ENCODE measurements at places on chromosomes 1 and 21.

DNA sequence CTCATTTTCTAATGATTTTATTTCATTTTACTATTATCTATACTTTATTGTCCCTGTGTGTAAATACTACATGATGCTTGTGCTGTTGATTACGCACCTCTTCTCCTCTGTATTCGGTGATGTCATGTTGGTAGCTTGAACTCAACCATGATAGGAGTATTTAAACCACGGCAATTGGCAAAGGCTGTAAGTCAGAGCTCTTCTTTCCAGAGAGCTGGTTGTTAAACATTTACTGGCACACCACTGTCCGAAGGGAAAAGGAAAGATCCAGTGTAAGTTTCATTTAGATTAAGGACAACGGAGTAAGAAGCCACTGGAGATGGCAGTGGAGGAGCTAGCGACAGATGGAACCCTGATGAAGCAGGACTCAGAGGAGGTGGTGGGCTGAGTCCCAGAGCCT, 93.4 kb upstream of the KCNE2 start:
- peaks cover 4% of the 10 kb centered on the region for H3K36me3 ChIP-seq
- H3K27ac ChIP-seq, result no peak overlapping the region
- H3K4me1 ChIP-seq, result no peaks in the 10 kb centered on the region

DNA sequence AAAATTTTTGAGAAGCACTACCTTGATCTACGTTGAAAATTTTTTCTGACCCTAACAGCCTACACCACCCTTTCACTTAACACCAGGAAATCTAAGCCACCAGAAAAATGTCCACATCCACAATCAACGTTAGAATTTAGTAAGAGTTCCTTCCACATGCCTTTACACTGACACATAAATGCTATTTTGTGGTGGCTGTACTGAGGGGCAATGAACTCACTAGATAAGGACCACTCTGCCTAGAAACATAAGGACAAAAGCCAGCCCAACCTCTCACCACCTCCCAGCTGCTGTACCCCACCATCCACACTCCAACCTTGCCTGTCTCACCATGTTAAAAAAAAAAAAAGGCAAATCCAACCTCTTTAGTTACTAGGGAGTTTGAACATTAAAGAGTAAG, 29.8 kb downstream of the PARP1 start:
- H3K4me3 ChIP-seq, result no peak overlapping the region
- no peaks in the 10 kb centered on the region for H3K4me1 ChIP-seq
- peaks cover 72% of the 10 kb centered on the region for H3K36me3 ChIP-seq
- H3K27ac ChIP-seq, result no peak overlapping the region
- no peak for DNase-seq

- no peak overlapping the region for H3K4me3 ChIP-seq
- no peak for DNase-seq
- peaks cover 3% of the 10 kb centered on the region for H3K36me3 ChIP-seq
- H3K27ac ChIP-seq, result no peak overlapping the region
- no peaks in the 10 kb centered on the region for H3K4me1 ChIP-seq
- H3K27me3 ChIP-seq, result no peaks in the 10 kb centered on the region
Observed at GRCh38 chr1:186834399-186834958, 5.7 kb downstream of the PLA2G4A start.

DNA sequence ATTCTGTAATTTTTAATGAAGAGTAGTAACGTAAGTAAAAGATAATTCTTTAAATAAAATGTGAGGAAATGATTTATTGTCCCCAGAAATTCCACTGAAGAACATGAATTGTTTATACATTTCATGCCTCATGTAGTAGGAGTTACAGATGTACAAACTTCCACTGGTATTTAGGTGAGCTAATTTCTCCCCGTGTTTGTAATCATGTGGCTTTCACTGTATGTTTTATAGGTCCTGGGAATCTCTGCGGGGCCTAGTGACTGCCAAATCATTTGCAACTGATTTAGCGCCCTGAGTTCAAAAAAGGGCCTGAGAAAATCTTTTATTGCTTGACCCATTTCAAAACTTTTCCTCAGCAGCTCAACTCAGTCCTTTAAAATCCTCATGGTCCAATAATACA, 30.5 kb upstream of the FASLG start:
- H3K4me1 ChIP-seq, result peaks cover 16% of the 10 kb centered on the region
- H3K27me3 ChIP-seq, result no peaks in the 10 kb centered on the region
- no peaks in the 10 kb centered on the region for H3K36me3 ChIP-seq
- H3K27ac ChIP-seq, result no peak overlapping the region

DNA sequence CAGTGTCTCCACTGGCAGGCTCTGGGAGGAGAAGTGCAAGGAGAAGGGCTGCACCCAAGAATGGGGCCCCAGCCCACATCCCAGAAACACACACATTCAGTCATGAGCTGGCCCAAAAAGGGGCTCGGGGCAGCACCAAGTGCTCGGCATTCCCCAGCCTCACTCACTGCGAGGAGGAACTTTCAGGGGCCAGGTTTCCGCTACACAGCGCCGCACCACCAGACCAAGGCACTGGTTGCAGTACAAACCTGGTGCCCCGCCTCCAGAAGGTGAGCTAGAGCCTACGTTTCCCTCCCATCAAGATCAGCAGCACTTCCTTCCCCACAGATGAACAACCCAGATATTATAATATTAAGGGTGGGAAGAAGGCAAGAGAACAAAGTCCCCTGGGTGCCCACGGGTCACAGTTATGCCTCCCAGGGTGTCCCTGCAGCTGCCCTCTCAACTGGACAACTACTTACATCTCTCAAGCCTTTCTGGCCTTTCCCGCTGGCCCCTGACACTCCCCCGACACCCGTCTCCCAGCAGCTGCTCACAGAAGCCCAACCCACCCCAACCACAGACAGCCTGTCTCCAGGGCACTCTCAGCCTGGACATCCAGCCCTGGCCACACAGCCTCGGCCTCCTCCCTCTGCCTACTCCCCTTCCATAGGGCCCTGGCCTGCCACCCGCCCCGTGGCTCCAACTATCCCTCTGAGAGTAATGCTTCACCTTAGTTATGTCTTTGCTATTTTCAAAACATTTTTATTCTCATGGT, 3.8 kb downstream of the PBXIP1 start:
- peaks cover 77% of the 10 kb centered on the region for H3K36me3 ChIP-seq
- H3K4me3 ChIP-seq, result peak overlapping the region; percentile 97
- peaks cover 70% of the 10 kb centered on the region for H3K4me1 ChIP-seq
- H3K27ac ChIP-seq, result peak overlapping the region; percentile 98

DNA sequence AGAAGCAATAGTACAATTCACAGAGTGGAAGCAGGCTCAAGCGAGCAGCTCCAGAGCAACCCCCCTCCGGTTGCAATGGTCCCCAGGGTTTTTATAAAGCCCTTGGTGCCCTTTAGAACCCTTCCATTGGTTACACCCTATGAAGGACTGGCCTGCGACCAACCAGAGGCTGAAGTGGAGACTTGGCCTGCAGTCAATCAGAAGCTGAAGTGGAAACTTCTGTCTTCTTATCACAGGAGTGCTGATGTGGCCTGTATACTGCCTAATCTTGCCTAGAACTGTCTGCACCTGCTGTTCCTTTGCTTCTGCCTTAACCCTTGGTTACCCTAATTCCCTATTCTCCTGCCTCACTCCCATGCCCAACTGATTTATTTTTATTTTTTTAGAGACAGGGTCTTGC, 15.4 kb upstream of the FRRS1 start:
- H3K4me1 ChIP-seq, result peaks cover 5% of the 10 kb centered on the region
- DNase-seq, result no peak
- H3K27ac ChIP-seq, result no peak overlapping the region

DNA sequence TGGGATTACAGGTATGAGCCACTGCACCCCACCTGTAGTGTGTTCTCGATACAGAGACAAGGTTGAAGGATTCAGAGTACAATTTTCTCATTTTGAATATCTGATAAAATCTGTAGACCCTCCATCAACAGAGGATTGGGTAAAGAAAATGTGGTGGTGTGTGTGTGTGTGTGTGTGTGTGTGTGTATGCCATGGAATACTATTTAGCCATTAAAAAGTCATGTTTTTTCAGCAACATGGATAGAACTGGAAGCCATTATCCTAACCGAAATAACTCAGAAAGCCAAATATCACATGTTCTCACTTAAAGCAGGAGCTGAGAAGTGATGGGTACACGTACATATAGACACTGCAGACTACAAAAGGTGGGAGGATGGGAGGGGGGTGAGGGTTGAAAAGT, 57.9 kb downstream of the TRAF5 start:
- no peak overlapping the region for H3K4me3 ChIP-seq
- H3K36me3 ChIP-seq, result peaks cover 10% of the 10 kb centered on the region
- H3K27me3 ChIP-seq, result no peaks in the 10 kb centered on the region
- H3K4me1 ChIP-seq, result peaks cover 13% of the 10 kb centered on the region
- no peak overlapping the region for H3K27ac ChIP-seq

GRCh38 chr1:226454349-226454748, 46.5 kb upstream of the PARP1 start:
- no peak overlapping the region for H3K27ac ChIP-seq
- no peak overlapping the region for H3K4me3 ChIP-seq
- DNase-seq, result no peak
- peaks cover 11% of the 10 kb centered on the region for H3K4me1 ChIP-seq

- no peaks in the 10 kb centered on the region for H3K27me3 ChIP-seq
- DNase-seq, result no peak
- H3K36me3 ChIP-seq, result no peaks in the 10 kb centered on the region
- H3K27ac ChIP-seq, result no peak overlapping the region
- no peak overlapping the region for H3K4me3 ChIP-seq
Observed at GRCh38 chr1:206521127-206521526, 13.8 kb downstream of the RASSF5 start.

GRCh38 chr1:16348414-16349182, 3.7 kb downstream of the FBXO42 start:
- peaks cover 8% of the 10 kb centered on the region for H3K36me3 ChIP-seq
- no peaks in the 10 kb centered on the region for H3K27me3 ChIP-seq
- DNase-seq, result no peak

GRCh38 chr1:94731891-94732290, 88.3 kb upstream of the SLC44A3 start:
- no peak overlapping the region for H3K4me3 ChIP-seq
- H3K27ac ChIP-seq, result no peak overlapping the region
- H3K4me1 ChIP-seq, result no peaks in the 10 kb centered on the region
- no peaks in the 10 kb centered on the region for H3K36me3 ChIP-seq
- DNase-seq, result no peak

DNA sequence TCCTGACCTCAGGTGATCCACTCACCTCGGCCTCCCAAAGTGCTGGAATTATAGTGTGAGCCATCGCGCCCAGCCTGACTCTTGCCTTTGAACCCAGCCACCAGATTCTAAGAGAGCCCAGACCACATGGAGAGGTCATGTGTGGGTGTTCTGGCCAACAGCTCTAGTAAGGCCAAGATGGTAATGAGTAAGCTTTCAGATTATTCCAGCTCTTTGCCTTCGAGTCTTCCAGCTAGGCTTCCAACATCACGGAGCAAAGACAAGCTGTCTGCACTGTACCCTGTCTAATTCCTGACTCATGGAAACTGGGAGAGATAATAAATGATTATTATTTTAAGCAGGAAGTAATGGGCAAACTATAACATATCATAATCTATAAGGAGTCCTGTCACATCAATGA, 14.8 kb upstream of the ZFP69B start:
- H3K4me3 ChIP-seq, result no peak overlapping the region
- no peaks in the 10 kb centered on the region for H3K27me3 ChIP-seq
- no peak overlapping the region for H3K27ac ChIP-seq
- no peak for DNase-seq
- H3K36me3 ChIP-seq, result no peaks in the 10 kb centered on the region

- H3K27me3 ChIP-seq, result peaks cover 60% of the 10 kb centered on the region
- H3K27ac ChIP-seq, result no peak overlapping the region
- H3K4me3 ChIP-seq, result no peak overlapping the region
- DNase-seq, result no peak
- H3K36me3 ChIP-seq, result no peaks in the 10 kb centered on the region
Observed at GRCh38 chr21:46023555-46023954, 42.0 kb downstream of the COL6A1 start.

DNA sequence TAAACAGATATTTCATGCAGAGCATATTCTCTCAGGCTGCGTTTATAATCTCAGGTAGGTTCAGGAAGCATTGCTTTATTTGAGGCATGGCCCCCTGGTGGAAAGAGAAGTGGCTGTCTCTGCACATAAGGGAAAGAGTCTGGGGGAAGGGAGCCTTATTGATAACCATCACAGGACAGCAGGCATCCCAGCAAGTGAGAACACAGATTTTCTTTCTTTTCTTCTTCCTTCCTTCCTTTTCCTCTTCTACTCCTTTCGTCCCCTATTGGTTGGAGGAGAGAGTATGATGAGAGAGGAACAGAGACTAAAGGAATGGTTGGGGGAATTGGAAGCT, 21.9 kb downstream of the TSNAX start:
- H3K27me3 ChIP-seq, result no peaks in the 10 kb centered on the region
- no peak for DNase-seq
- H3K36me3 ChIP-seq, result peaks cover 20% of the 10 kb centered on the region
- H3K4me1 ChIP-seq, result peaks cover 27% of the 10 kb centered on the region
- H3K4me3 ChIP-seq, result no peak overlapping the region

DNA sequence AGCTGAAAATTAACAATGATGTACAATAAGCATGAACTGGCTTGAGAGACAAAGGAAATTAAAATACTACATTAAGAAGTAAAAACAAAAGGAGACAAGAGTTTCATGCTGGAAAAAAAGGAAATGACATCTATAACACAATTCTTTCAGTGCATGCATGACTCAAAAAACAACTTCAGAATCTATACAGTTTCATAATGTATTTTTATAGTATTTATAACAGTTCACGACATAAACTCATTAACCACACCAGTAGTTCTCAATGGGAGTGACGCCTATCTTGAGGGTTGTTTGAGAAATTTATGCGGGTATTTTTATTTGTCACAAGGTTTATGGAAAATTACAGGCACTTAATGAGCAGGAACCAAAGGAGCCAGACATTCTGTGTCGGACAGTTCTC, 168.5 kb downstream of the SMYD3 start:
- peak overlapping the region; percentile 35 for H3K27ac ChIP-seq
- H3K4me1 ChIP-seq, result peaks cover 4% of the 10 kb centered on the region
- no peak overlapping the region for H3K4me3 ChIP-seq
- peaks cover 2% of the 10 kb centered on the region for H3K36me3 ChIP-seq

DNA sequence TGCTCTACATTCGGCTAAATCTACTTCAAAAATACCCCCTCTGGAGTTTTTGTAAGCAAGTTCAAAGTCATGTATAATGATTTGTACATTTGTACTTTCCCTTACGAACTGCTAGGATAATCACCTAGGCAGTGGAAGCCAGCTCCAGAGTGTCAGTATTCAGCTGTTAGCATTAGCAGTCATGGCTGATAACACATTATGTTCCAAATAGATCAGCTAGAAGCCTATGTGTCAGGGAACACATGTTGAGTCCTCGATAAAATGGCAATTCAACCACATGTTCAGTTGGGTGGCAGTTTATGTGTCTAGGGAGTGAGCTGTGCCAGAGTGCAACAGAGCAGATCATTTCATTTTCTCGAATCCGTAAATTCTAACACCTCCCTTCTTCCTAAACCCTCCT, 65.8 kb upstream of the KRTAP11-1 start:
- H3K4me3 ChIP-seq, result no peak overlapping the region
- DNase-seq, result no peak
- H3K27ac ChIP-seq, result no peak overlapping the region
- no peaks in the 10 kb centered on the region for H3K4me1 ChIP-seq
- peaks cover 22% of the 10 kb centered on the region for H3K27me3 ChIP-seq
- no peaks in the 10 kb centered on the region for H3K36me3 ChIP-seq

DNA sequence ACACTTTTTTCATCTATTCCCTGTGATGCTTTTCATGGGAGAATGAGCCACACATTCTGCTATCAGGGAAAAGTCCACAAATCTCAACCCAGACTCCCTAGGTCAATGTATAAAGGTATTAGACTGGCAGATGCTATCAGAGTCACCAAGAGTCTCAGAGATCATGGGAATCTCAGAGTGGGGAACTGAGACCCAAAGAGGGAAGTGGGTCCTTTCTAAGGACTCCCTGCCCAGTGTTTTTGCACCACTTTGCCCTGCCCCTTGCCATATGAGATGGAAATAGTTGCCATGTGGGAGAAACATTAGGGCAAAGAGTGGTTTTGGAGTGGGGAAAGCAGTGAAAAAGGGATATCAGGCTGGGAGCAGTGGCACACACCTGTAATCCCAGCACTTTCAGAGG, 19.1 kb upstream of the AZIN2 start:
- no peaks in the 10 kb centered on the region for H3K4me1 ChIP-seq
- H3K36me3 ChIP-seq, result peaks cover 2% of the 10 kb centered on the region
- peaks cover 12% of the 10 kb centered on the region for H3K27me3 ChIP-seq
